Astrocyte of the hippocampus (primary cell): ENCODE measurements at places on chromosomes 1 and 21.

GRCh38 chr21:26539566-26539965 lies 33.5 kb downstream of the CYYR1 start:
- no peak for DNase-seq

- DNase-seq: peak; percentile 86
These were observed 2.0 kb upstream of the PIP5K1A start for GRCh38 chr1:151196292-151196800.

- no peak for DNase-seq
These were observed 241.1 kb downstream of the PDE4B start for GRCh38 chr1:66033781-66034180.

GRCh38 chr1:204651843-204652421 lies 33.6 kb downstream of the LRRN2 start:
- DNase-seq: no peak

GRCh38 chr1:178599087-178599486 lies 86.2 kb downstream of the TEX35 start:
- no peak for DNase-seq

- DNase-seq: no peak
These were observed 98.6 kb downstream of the OLFM3 start for GRCh38 chr1:101898137-101898536.

GRCh38 chr1:171403393-171403792 lies 81.9 kb upstream of the PRRC2C start:
- peak; percentile 51 for DNase-seq

GRCh38 chr1:174989536-174990220 lies 10.1 kb upstream of the CACYBP start:
- no peak for DNase-seq

DNA sequence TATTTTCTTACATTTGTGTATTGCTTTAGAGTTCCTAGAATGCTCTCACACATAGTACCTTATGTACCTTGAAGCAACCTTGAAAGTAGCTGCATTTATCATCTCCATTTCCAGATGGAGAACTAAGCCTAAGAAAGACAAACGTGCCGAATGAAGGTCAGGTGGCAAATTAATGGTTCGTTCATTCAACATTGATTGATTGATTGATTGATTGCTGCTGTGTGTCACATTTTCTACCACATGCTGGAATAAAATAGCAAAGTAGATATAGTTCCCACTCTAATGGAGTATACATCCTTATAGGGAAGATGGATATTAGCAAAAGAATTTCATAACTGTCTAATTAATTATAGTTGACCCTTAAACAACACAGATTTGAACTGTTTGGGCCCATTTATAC lies 172.2 kb downstream of the SDCCAG8 start:
- no peak for DNase-seq

DNA sequence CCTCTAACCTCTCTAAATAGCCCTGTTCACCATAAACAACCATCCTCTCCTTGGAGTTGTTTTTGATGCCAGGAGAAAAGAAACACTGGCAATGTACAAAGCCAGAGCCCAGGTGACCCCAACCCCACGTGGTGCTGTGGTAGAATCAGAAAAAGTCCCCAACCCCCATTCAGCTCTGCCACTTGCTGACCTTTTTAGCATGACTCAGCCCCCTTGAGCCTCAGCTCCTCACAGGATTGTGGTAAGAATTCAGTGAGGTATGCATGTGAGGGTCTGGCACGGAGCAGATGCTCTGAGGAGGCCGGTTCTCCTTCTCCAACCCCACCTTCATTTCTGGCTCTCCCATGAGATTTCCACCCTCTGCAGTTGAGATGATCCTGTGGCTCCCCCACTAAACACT lies 11.1 kb upstream of the CHI3L1 start:
- DNase-seq: peak; percentile 93

- DNase-seq: no peak
These were observed 48.7 kb upstream of the SLC19A1 start for GRCh38 chr21:45590726-45591618.

DNA sequence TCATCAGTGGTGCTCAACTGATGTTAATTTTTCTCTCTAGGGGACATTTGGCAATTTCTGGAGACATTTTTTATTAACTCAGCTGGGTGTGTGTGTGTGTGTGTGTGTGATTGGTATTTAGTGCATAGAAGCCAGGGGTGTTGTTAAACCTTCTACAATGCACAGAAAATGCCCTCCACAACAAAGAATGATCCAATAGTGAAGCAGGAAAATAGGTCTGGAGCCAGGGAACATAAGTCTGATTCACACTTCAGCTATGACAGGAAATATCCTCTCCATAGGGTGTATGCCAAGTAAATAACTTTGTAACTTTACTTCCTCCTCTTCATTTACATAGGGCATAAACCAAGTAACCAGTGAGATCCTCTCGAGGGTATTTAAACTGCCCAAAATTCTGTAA lies 25.1 kb upstream of the TMEM61 start:
- peak; percentile 48 for DNase-seq

DNA sequence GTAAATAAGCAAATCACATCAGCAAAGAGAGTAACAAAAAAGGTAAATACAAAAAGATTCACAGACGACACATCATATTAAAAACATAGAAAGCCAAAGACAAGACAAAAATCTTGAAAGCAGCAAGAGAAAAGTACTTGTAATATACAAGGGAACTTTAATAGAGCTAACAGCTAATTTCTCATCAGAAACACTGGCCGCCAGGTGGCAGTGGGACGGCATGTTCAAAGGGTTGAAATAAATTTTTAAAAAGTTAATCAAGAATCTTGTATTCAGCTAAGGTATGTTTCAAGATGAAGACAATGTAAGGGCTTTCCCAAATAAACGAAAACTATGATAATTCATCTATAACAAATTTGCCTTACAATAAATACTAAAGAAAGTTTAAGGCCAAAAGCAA lies 358.1 kb downstream of the LRRIQ3 start:
- DNase-seq: no peak

- DNase-seq: no peak
These were observed 1814.0 kb downstream of the PLA2G4A start for GRCh38 chr1:188642704-188643103.

DNA sequence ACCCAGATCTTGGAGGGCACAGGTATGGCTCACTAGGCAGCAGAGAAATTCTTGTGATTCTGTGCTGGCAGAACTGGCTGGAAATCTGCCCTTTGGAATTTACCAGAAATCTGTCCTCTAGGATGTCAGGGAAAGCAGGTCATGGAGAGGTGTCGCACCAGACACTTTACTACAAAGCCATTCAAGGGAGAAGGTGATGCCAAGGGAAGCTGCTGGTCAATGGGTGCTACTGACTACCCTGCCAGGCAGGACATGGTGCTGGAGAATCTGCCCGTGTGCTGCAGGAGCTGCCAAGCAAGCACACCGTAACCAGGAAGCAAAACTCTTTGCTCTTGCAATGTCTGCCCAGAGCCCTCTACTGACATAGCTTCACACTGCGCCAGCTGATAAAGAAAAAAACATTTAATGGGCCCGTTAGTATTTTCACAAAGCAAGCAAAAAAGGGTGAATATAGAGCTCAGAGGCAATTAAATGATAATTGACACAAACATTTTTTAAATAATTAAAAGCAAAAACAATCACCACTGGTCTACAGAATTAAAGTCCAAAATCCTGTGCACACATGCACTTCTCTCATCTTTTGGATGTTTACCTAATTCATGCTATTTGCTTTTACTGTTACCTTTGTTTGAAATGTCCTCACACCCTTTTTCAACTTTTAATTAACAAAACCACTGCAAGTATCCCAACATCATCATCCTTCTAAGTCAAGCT lies 7.2 kb upstream of the FBXO28 start:
- peak; percentile 61 for DNase-seq

GRCh38 chr1:66237722-66238479 lies 296.1 kb upstream of the SGIP1 start:
- DNase-seq: no peak

GRCh38 chr1:16076031-16076864 lies 2.8 kb upstream of the FAM131C start:
- DNase-seq: peak; percentile 89

GRCh38 chr1:6703016-6703415 lies 1.4 kb upstream of the DNAJC11 start:
- DNase-seq: no peak

GRCh38 chr1:115929881-115930280 lies 46.4 kb upstream of the SLC22A15 start:
- peak; percentile 46 for DNase-seq

DNA sequence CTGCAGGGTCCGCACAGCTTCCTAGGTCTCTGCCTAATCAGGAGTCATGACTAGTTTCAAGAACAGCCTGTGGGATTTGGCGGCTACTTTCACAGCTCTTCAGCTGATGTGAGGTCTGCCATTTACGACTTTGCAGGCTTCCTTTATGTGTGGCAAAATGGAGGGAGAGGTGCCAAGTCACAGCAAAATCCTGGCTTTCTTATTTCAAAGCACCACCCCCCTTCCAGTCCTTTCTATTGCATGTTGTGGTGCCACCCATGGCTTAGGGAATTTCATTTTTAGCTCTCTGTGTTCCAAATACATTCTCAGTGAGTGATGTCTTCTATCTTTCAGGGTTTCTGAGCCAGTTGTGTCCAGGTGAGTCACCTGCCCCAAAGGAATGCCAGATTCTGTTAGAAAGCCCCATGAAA lies 75.1 kb upstream of the WLS start:
- DNase-seq: peak; percentile 32

DNA sequence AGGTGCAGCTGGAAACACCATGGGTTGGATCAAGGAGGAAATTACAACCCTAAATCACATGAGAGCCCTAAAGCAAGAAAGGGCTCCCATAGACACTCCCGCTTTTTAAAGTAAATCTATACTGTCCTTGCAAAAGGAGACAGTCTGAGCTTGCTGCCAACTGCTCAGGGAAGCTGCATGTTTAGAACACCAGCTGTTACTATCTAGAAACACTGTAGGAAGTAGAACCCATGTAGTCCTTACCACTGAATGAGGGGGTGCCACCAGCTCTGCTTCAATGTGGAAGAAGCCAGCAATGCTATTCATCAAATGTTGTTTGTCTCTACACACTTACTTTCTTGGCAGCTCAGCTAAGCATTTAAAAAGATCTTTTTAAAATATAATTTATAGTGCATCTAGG lies 79.8 kb downstream of the PIGK start:
- DNase-seq: no peak

GRCh38 chr1:11874624-11875023 lies 15.9 kb upstream of the NPPB start:
- DNase-seq: no peak

DNA sequence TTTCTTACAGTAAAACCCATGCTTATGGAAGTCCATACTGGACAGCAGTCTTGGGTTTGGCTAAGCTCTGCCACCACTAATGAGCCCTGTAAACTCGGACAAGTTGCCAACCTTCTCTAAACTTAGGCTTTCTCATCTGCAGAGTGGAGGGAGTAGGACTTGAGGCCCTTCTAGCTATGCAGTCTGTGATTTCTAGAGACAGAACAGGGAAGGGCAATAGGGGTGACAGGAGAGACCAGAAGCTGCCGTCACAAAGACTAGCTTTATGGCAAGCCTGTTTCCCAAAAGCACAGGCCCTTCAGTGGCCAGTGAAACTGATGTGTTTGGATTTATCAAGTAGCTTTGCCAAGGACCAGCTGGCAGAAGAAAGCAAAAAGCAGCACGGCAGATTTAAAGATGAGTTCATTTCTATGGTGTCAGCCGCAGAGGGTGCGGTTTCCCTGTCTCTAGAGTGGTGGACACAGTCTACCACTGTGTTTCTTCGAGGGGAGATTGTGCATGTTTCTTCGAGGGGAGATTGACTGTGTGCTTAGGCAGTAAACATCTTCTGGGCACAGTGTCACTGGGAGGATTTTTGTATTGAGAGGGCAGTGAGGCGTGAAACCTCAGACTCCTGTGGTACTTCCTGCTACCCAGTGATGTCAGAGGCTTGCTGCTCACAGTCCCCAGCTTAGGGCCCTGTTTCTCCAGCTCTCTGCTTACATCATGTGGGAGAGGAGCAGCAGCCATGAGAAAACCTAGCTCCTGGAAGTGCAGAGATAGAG lies 119.0 kb downstream of the ROR1 start:
- peak; percentile 95 for DNase-seq

DNA sequence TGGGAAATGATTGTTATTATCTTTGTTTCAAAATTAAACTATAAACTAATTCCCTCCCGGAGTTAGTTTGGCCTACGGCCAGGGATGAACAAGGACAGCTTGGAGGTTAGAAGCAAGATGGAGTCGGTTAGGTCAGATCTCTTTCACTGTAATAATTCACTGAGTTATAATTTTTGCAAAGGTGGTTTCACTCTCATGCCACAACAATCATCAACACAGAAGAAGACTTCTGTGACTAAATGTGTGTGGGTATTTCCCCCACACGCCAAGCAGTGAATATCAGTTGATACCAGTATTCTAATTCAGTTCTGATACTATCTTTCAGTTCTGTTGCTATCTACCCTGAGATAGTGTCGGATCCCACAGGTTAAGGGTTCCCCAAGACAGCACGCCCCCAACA lies 215.1 kb downstream of the S1PR1 start:
- DNase-seq: no peak

DNA sequence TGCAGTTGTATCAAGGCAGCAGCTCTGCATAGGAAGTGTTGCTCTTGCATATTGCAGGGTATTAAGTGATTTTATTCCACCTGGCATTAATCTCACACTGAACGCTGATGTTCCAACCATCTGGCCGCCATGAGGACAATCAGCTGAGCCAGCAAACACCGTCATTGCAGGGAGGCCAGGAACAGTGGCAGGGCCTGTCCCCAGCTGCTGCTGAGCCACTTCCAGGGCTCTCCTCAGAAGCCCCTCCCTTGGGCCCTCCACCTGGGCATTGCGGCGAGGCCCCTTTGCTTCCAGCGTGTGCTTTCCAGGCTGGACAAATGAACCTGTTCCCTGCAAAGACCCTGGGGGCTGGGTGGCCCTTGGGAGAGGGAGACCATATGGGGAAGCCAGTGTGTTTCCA lies 171.6 kb upstream of the C1orf174 start:
- DNase-seq: no peak

GRCh38 chr1:210773450-210773849 lies 360.5 kb downstream of the KCNH1 start:
- DNase-seq: no peak

- DNase-seq: no peak
These were observed 14.0 kb upstream of the GBP5 start for GRCh38 chr1:89286549-89287180.

DNA sequence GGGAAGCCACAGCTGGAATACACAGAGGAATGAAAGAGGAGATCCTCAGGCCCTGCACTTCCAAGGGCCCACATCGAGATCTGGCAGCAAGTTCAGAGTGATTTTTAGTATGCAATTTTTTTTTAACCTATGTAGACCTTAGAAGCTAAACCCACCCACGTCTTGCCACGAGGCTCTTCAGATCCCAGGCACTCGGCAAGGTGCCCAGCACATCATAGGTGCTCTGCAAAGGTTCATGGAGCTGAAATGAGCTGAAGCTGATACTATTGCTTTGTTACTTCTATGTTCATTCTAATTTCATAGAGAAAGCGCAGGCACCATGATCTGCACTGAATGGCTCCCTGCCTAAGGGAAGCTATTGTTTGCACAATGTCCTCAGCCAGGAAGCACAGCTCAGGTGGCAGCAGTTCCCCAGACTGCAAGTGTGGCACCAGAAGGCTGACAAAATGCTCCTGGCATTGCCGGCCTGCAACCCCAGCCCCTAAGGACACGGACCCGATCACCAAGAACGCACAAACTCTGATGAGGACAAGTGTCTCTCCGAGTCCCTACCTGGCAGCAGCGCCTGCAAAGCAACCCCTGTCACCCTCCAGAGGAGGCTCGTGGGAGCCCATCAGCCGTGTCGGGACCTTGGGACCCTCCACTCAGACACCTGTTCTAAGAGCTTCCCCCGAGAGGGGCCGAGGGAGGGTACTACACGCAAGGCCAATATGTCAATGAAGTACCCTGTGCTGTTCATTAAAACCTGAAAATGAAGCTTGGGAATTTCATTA lies 264.2 kb downstream of the NPHP4 start:
- no peak for DNase-seq
